NCI-H1930 (cell line): ENCODE measurements at places on chromosomes 7 and 10.

GRCh38 chr7:155358066-155358947, 60.6 kb downstream of the INSIG1 start:
- DNase-seq, result no peak

DNA sequence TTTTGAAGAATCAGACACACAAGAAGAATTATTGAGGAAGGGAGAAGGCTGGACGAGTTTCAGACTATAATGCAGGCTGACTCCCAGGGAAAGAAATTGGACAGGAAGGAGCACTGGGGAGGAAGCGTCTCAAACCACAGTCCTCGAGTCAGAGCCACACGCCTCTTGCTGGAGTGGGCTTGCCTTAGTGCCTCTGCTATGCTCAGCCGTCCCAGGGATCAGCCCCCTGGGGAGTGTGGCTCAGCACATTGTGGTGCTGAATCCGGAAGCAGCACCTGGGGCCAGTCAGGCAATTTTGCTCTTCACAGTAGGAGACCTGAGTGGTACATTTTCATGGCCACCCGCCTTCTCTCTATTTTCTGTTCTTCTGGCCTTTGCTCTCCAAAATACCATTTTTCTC, 67.4 kb upstream of the SLC35G1 start:
- no peak for DNase-seq

- DNase-seq, result no peak
These were observed 46.2 kb downstream of the RGS10 start for GRCh38 chr10:119496273-119496672.

GRCh38 chr7:22565315-22565811, 65.4 kb upstream of the STEAP1B start:
- no peak for DNase-seq

DNA sequence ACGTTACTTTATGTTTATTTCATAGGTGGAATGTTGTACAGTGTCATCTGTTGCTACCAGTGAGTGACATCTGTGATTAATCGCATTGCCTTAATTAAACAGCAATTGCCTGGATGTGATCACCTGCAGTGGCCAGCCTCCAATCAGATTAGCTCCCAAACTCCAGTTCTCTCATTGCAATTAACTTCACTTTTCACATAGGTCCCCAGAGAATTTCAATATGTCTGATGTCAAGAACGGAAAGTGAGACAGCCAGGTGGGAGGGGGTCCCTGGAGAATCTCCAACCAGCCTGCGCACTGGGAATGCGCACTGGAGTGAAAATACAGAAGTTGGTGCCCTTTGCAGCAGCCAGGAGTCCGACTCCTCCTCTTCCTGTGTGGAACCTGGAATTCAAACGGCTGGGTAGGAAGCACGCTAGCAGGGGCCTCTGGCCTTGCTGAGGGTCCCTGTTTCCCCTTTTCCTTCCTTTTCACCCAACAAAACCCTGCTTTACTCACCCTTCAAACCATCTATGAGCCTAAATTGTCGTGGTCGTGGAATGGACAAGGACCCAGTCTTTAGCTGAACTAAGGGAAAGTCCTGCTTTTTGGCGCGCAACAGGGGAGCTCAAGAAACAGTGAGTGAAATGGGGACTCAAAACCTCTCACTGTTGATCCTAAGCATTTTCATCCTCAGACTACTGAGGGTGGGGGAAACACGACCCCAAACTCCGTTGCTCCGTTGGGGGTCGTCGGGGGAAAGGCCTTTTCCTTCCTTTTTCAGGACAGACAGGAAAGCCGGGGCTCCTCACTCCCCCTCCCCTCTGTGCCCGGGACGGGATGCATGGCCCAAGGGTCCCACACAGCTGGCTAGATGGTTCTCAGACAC, 1355.5 kb upstream of the LRRTM3 start:
- no peak for DNase-seq

DNA sequence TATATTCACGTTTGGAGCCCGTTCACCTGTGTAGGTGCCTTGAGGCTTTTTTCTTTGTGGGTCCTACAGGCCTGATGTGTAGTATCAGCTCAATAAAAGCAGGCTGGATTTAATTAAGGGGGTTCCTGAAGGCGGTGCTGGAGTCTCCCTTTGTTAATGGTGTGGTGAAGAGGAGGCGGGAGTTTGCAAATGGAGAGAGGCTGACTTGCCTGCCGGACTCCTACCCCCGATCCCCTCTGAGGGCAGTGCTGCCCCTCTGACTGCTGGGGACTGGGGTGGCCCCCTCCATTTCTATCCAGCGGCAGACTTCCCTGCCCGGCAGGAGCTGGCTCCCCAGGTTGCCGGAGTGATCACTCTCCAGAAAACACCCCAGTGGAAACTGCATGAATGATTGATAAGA, 45.1 kb downstream of the ZMIZ1 start:
- no peak for DNase-seq

GRCh38 chr7:143484119-143484518, 6.4 kb downstream of the TAS2R41 start:
- DNase-seq, result no peak
